Activated gamma-delta T cell treated with Interleukin-2 at 50 U/mL for 16 hours (primary cell): ENCODE measurements at places on chromosomes 2 and 18.

GRCh38 chr2:233114421-233114861, 54.3 kb downstream of the INPP5D start:
- peak; percentile 21 for DNase-seq

DNA sequence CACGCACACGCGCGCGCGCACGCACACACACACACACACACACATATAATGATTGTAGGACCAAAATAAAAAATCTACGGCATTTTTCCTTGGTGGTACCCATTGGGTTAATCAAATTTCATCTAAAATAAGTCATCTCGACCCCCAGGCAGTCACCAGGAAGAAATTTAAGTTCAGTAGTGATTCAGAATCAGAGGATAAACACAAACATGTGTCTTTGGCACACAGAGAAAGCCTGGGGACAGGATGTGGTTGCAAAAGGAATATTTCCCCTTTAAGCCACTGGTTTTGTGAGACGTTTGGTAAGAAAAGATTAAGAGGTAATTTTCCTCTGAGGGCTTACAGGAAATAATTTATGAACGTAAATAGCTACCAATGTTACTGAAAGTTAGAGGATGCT, 171.6 kb upstream of the PIEZO2 start:
- DNase-seq, result no peak

- DNase-seq, result no peak
Measured at GRCh38 chr2:223613017-223613950, 11.1 kb upstream of the SCG2 start.

DNA sequence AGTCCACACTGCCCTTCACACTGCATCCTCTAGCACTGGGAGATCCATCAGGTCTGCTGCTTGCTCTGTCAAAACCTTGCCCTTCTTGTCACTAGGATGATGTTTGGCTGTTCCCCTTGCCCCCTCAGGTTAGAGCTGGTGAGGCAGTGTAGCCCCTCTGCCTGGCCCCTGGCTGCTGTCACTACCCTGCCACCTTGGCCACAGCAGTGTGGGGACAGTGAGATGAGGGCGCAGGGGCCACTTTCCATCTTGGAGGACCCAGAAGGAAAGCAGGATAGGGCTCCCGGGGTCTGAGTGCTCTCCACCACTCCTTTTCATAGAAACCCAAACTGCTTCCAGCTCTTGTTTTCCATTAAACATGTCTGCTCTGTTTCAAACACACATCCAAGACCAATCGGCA, 19.9 kb downstream of the THSD7B start:
- no peak for DNase-seq

DNA sequence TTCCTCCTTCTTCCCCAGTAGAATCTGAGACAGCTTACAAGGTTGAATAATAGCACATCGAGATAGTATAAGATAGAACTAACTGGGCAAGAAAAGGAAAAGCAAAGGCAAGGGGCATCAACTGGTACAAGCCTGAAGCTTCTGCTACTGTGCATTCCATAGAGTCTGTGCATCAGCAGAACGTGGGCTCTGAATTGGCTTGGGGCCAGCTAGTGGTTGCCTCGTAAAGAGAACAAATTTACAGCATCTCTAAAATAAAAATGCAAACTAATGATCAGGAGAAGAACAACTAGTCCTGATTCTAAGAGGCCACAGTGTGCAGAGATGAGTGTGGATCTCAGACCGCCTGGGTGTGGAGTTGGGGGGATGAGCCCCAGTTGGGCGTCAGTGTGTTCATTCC, 36.6 kb downstream of the UPP2 start:
- no peak for DNase-seq

DNA sequence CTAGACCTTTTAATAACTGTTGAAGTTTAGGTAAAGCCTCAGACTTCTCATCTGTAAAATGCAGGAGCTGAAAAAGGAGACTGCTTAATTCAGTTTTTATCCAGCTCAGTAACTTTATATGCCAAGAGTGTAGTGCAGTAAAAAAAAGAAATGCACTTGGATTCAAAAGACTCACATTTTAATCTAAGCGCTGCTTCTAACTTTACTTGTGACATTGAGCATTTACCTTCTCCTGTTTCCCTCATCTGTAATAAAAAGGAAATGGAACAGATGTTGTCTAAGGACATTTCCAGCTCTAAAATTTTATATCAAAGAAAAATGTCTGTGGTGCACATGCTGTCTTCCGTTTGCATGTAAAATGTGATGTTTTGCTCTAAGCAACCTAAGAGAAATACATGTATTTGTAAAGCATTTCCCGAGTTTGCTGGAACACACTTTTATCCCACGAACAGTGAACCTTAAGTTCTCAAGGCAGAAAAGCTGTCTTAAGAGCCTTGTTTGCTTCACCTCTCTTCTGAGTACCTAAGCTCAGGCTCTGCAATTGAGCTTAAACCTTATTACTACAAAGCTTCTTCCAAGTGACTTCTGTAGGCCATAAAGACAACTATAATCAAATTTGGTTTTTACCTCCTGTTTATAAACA, 24.2 kb upstream of the TANK start:
- DNase-seq, result no peak

DNA sequence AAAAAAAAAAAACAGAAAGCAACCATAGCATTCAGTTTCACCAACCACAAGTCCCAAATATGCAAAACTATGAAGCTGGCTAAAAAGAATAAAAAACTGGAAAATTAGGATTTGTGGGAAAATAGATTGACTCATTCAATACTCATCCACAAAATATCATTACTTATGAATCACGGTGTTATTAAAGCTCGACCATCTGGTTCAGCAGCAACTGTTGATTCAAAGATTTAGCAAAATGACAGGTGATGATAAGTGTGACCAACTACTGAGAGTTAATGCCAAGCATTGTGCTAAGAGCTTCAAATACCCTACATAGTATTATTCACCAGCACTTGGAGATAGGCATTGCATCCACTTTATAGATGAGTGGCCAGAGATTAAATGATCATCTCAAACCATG, 26.2 kb upstream of the XDH start:
- no peak for DNase-seq

DNA sequence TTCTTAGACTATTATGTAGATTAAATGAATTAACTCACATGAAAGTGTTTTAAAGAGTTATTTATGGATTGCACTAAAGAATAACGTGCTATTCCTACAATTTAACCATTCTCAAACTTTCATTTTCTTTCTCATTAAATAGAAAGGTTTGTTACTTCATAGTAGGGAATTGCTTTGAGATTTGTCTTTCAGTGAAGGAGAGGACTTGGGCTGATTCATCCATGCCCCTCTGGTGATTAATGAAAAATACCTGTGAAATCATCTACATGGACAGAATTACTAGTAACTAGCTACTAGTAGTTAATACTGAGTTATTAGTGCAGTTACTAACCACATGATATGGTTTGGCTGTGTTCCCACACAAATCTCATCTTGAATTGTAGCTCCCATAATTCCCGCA, 275.8 kb upstream of the CDH20 start:
- no peak for DNase-seq

DNA sequence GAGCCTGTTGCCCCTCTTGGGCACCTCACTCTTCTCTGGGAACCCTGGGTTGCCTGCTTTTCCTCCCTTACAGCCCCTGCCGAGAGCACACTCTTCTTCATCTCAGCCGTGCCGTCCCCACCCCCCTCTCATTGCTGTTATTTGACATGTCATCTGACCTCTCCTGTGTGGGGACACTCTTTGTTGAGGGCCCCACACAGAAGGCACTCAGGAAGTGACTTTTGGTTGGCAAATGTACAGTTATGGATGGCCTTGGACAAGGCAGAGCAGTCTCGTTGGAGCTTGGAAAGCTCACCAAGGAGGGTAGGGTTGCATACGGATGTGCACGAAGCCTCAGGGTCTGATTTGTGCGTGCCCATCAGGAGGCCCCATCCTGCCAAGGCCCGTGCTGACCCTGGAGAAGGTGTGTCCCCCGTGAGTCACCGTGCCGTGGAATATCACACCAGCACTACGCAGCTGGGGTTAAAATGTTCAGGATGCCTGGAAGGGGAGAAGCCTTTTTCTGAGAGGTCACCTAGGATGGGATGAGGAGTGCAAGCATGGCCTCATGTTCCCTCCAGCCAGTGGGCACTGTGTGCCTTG, 93.9 kb downstream of the CTIF start:
- no peak for DNase-seq

- no peak for DNase-seq
Measured at GRCh38 chr18:46070815-46071652, 1.0 kb downstream of the PSTPIP2 start.

DNA sequence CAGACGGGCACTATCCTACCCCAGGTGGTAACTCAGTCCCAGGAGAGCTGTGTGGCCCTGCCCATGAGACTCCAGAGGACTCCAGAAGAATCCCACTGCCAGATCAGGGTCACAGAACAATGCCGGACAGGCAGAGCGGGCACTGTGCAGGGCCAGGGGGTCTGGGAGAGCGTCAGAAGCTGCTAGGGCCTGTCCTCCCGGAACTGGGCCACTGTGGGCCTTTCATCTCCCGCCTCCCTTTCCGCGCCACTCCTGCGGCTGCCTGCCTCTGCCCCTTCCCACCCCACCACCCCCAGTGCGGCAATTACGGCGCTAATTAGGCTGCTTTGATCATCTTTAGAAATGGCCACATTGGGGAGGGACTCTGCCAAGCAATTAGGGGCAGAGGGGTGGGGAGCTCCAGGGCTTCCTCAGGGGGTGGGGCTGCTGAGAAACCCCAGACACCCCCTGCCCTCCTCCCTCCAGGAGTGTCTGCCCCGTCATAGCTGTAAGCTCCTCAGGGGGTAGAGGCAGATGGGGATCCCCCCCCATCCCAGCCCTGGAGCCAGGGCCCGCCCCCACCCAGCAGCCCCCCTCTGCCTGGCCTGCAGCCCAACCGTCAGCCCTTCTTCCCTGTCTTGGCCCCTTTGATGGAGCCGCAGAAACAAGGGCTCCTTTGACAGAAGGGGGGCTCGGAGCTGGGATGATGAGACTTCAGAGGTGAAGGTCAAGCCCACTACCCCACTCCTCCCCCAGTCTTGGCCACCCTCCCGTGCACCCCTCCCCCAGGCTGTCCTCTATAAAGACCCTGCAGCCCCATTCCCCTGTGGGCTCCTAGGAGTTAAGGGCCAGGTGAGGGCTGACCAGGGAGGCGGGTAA, at the start of gene PRSS56:
TSS of gene PRSS56 (plus strand) at position 808 of the 858 bp plus-strand sequence. CDS start 211 bp downstream, outside the sequence.
- no peak for DNase-seq

- DNase-seq, result no peak
Measured at GRCh38 chr2:229445019-229445418, 173.9 kb upstream of the PID1 start.
